ENCODE measurements at places on chromosomes 16 and 17. TPM values are rescaled to one million over a fixed set of nuclear protein-coding genes. Genes with fewer than 3 reads are reported as not detected.
A peak's percentile ranks its signal among the peaks of the same experiment; 100 is the strongest.

Gene SLC5A11
- 0.10 TPM for total RNA-seq

Gene PRKCB
- 75.8 TPM for total RNA-seq

Gene OR1E1
- not detected for total RNA-seq

Gene ELMO3
- 4.3 TPM for total RNA-seq

DNA sequence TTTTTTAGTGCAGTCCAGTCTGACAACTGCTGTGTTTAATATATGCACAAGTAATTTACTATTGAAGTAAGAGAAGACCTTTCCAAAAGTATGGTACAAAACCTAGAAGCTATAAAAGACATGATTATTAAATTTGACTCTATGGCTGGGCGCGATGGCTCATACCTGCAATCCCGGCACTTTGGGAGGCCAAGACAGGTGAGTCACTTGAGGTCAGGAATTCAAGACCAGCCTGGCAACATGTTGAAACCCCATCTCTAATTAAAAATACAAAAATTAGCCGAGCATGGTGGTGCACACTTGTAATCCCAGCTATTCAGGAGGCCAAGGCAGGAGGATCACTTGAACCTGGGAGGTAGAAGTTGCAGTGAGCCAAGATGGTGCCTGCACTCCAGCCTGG is 41.4 kb upstream of the VWA3A start:
- no peaks in the 10 kb centered on the region for H3K27me3 ChIP-seq
- no peak overlapping the region for H3K4me3 ChIP-seq
- H3K4me1 ChIP-seq, result peaks cover 21% of the 10 kb centered on the region
- no peak overlapping the region for H3K27ac ChIP-seq
- H3K36me3 ChIP-seq, result peaks cover 1% of the 10 kb centered on the region

GRCh38 chr17:40068917-40069750 is 6.4 kb downstream of the THRA start:
- peak overlapping the region; percentile 78 for H3K4me3 ChIP-seq
- peaks cover 55% of the 10 kb centered on the region for H3K4me1 ChIP-seq
- H3K27ac ChIP-seq, result peak overlapping the region; percentile 93
- no peaks in the 10 kb centered on the region for H3K27me3 ChIP-seq

DNA sequence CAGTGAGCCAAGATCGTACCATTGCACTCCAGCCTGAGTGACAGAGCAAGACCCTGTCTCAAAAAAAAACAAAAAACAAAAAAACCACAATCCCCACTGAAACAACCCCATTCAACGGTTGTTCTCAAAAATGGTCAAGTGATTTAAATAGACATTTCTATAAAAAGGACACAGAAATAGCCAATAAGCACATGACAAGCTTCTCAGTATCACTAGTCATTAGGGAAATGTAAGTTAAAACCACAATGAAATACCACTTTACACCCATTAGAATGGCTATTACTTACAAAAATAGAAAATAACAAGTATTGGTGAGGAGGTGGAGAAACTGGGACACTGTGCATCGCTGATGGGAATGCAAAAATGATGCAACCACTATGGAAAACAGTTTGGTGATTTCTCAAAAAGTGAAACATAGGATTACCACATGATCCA is 26.6 kb upstream of the MYLK3 start:
- no peaks in the 10 kb centered on the region for H3K4me1 ChIP-seq
- H3K36me3 ChIP-seq, result no peaks in the 10 kb centered on the region
- no peak overlapping the region for H3K4me3 ChIP-seq
- no peaks in the 10 kb centered on the region for H3K27me3 ChIP-seq

DNA sequence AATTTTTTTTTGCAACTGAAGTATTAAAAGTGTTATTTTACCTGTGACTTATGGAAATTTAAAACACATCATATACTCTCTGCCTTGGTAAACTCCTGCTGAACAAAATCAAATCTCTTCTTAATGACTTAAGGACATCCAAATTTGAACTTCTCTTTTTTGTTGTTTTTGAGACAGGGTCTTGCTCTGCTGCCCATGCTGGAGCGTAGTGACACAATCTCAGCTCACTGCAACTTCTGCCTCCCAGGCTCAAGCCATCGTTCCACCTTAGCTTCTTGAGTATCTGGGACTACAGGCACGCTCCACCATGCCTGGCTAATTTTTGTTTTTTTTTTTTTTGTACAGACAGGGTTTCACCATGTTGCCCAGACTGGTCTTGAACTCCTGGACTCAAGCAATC is 56.1 kb downstream of the SKAP1 start:
- H3K27ac ChIP-seq, result no peak overlapping the region
- H3K4me1 ChIP-seq, result peaks cover 18% of the 10 kb centered on the region
- no peak overlapping the region for H3K4me3 ChIP-seq
- DNase-seq, result no peak
- H3K36me3 ChIP-seq, result peaks cover 23% of the 10 kb centered on the region
